ENCODE measurements at places on chromosomes 4 and X.

GRCh38 chr4:44662623-44663005 lies 11.2 kb upstream of the YIPF7 start:
- DNase-seq, result no peak

GRCh38 chrX:42715701-42716262 lies 62.2 kb downstream of the PPP1R2C start:
- no peak for DNase-seq

DNA sequence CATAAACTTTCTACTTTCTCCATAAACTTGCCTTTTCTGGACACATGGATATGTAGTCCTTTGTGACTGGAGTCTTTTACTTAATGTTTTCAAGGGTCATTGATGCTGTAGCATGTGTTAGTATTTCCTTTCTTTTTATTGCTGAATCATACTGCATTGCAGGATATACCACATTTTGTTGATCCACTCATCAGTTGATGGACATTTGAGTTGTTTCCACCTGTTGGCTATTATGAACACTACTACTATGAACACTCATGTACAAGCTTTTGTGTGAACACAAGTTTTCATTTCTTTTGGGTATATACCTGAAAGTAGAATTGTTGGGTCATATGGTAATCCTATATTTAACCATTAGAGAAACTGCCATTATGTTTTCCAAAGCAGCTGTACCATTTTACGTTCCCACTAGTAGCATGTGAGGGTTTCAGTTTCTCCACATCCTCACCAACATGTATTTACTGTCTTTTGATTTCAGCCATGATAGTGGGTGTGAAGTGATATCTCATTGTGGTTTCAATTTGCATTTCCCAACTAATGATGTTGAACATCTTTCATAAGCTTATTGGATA lies 26.3 kb upstream of the GPM6B start:
- DNase-seq, result no peak

DNA sequence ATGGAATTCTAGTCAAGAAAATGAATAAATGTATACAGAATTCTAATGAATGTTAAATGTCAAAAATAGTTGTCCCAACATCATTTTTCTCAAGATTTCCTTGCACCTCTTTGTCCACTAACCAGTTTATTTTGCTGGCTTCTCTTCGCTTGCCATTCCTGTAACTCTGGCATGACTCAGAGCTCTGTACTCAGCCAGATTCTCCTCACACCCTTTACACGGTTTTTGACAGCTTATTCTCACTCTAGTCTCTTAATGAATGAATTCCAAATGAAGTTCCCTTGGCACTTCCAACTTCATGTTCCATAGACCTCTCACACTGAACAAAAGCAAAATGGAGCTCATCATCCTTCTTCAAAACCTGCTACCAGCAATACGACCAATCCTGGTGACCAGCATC lies 419.3 kb upstream of the SLIT2 start:
- no peak for DNase-seq

DNA sequence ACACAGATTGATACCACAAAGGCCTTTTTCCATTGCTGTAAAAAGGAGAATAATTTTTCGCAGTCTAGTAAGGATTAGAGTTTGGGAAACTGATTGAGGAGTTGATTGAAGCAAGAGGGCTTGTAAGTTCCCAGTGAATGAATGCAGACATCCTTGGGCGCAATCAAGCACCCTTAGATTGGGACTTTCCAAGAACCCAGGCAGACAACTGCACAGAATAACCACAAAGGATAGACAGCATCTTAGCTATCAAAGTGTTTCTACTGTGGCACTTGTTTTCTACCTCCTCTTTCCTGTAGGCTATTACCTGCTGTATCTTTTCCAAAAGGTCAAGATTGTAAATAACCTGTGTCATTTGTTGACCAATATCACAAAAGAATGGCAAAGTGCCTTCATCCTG lies 2.6 kb downstream of the COX18 start:
- peak; percentile 60 for DNase-seq

- DNase-seq, result no peak
These were observed 13.9 kb upstream of the CCNG2 start for GRCh38 chr4:77143091-77143490.

GRCh38 chr4:124738994-124739393 lies 26.5 kb upstream of the ANKRD50 start:
- DNase-seq, result no peak

DNA sequence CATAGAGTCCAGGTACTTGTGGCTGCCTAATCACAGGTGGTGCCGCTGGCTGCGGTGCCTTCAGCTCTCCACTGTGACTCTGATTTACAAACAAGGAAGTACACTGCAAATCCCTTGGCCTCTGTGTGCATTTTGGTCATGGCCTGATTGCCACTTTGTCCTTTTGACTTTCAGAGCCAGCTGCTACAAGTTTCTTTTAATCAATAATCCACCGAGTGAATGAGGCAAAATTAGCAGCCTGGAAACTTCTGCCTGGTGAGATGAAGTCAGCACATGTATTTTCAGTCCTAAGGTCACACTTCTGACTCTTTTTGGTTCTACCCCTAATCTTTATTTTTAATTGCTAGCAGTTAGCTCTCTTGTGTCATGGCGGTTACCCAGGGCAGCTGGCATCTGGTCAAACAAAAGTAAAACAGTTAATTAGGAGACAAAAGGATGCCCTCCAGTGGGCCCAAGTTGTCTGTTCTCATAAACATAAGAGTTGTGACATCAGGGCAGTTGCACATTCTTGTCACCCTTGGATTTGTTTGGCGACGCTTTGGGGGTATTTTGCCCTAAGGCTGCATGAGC lies 62.3 kb upstream of the LNX1 start:
- DNase-seq, result no peak

GRCh38 chr4:13378973-13379759 lies 105.0 kb downstream of the RAB28 start:
- no peak for DNase-seq
